ENCODE measurements at places on chromosomes 6 and 20.

DNA sequence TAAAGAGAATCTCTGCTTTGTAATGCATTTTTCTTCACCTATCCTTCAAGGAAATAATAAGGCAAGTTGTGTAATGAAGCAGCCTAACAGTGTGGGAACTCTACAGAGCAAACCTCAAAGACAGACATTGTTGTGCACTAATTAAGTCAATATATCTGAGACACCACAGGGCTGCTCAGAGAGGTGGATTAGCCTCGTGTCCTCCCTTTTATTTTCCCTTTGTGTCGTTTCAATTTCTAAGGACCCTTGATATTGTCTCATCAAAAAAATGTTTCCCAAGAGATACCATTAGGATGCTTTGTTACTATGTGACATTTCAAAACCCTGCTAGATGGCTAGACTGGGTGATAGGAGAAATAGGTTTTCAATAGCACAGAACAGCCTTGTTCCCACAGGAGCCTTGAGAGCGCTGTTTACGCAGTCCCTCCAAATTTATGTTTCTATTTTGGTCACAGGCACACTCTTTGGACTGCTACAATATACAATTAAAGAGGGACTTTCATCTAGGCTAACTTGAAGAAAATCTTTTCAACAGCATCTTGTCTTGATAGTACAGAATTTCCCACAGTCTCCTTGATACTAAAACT is 23.1 kb downstream of the UBE3D start:
- no peak for DNase-seq

- no peak for DNase-seq
These were observed 37.3 kb downstream of the RNF146 start for GRCh38 chr6:127303917-127304316.

- DNase-seq, result no peak
These were observed 17.1 kb downstream of the KIF6 start for GRCh38 chr6:39707962-39708683.

DNA sequence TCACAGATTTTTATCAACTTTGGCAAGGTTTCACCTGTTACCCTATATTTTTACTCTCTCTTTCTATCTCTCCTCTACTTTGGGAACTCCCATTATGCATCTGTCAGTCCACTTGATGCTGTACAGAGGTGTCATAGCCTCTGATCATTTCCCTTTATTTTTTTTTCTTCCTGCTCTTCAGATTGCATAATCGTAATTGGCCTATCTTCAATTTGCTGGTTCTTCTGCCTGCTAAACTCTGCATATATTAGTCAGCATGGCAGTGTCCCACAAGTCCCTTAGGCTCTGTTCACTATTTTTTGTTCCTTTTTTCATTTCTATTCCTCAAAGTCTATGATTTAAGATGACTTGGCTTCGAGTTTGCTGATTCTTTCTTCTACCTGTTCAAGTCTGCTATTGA is 44.7 kb upstream of the MICB start:
- DNase-seq, result no peak

DNA sequence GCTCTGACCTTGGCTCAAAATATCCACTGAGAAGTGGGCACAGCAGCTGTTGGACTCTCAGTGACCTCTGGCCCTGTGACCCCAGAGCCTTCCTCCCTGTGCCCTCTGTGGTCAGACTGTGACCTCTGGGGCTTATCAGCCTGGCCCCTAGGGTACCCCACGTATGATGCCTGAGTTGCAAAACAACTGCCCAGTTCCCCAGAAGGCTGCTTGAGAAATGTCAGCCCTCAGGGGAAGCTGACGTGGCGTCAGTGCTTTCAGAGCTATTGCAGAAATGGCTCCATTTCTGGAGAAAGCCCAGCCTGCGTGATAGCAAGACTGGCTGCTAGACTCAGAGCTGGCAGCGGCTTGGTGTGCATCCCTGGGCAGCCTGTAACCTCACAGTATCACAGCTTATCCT is 31.5 kb upstream of the TGM2 start:
- no peak for DNase-seq

- DNase-seq, result no peak
These were observed 290.3 kb upstream of the STXBP5 start for GRCh38 chr6:146913842-146914488.

DNA sequence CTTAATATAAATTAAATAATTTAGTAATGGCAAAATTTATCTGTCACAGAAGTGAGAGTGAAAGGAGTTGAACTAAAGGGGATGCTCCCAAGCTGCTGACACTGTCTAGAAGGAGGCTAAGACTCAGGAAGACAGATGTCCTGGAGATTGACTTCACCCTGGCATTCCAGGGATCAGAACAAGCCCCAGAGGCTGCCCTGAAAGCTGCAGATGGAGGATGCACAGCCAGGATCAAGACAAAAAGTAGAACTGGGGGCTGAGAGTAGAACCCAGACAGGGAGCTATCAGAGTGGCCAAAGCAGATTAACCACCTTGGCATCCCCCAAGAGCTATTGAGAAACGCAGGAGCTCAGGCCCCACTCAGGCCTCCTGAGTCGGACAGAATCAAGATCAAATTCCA is 189.2 kb upstream of the PLCB4 start:
- no peak for DNase-seq

DNA sequence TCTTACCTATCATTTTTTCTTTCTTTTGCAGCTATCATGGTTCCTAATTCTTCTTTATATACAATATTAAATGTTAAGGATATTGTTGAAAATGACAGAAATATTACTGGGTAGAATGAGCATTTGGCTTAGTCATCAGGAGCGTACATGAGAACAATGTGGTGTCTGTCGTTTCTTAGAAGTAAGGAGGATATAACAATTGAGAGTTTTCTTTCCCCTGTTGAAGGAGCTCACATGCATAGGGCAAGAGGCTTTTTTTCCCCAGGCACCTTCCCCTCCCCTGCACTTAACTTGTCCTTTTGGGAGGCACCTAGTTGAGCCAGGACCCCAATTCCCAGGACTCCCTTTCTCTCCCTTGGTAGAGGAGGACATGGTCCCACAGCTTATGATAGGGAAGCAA is 25.0 kb downstream of the MC3R start:
- DNase-seq, result no peak

DNA sequence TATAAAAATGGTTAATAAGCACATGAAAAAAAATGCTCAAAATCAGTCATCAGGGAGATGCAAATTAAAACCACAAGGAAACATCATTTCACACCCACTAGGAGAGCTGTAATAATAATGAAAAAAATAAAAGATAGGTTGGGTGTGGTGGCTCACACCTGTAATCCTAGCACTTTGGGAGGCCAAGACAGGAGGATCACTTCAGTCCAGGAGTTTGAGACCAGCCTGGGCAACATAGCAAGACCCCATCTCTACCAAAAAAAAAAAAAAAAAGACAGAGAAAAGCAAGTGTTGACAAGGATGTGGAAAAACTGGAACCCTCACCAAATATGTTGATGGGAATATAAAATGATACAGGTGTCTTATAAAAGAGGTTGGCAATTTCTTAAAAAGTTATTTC is 3.0 kb upstream of the MYLK4 start:
- DNase-seq, result no peak

GRCh38 chr6:1858196-1858595 is 248.5 kb downstream of the FOXC1 start:
- DNase-seq, result no peak

DNA sequence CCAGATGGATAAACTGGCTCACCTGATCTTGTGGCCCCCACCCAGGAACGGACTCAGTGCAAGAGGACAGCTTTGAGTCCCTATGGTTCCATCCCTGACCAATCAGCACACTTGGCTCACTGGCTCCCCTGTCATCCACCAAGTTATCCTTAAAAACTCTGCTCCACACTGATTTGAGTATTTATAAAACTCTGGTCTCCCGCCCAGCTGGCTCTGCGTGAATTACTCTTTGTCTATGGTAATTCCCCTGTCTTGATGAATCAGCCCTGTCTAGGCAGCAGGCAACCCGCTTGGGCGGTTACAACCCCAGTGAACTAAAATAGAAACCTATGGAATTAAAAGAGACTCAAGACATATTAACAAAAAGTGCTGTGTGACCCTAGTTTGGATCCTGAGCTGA is 38.1 kb upstream of the CD83 start:
- no peak for DNase-seq

DNA sequence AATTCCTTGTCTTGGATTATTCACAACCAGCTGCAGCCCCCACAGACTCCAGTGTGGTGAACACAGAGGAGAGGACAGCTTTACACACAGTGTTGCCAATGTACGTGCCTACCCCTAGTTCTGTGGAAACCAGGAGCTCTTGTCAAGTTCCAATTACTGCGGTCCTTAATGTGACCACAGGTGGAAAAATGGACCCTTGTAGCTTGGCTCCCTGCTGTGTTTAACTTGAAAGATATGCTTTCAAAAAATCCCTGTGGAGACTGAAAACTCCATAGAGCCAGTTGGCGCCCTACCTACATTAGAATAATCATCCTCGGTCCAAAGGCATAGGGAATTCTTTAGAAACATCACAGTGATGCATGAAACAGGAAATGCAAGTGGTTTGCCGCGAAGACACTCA is 118.3 kb upstream of the SLC22A23 start:
- no peak for DNase-seq

DNA sequence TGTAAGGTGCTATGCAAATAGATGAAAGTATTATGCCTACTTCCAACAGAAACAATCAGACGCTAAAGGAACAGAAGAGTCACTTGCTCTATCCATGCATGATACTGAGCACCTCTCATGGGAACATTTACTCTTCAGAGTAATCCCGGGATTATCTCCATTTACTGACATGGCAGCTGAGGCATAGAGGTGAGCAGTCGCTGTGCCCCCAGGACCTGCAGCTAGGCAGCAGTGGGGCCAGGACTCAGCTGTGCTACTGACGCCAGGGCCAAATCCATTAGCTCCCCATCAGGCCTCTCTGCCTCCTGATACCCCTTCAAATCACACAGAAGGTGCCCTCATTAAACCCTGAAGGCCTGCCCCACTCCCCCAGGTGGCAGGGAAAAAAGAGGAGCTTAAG is 51.9 kb downstream of the TRAM2 start:
- no peak for DNase-seq

DNA sequence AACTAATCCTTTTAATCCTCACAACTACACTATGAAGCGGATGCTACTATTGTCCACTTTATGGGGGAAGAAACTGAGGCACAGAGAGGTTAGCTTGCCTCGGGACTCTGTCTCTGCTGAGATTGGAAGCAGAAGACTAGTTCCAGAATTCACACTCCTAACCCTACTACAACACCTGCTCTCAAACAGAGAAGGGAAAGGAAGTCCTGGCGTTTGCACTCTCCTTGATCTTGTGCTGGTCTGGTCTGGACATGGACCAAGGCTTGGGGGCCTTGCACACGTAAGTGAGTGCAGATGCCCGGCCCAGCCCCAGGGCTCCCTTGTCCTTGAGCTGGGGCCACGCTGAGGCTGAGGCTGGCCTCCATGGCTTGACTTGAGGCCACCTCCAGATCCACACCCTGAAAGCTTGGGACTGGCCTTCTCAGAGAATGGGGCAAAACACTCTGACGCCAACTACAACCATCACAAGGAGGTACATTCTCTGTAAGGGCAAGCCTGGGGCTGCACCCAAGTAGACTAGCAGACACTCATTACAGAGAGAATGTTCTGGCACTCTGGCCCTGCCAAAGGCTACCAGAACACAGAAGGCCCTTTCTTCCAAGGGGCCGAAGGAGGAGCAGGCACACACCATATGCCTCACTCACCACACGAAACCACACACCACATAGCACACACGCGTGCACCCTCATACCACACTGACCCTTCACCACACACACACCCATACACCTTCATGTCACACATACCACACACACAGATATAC is 33.3 kb upstream of the EZR start:
- DNase-seq, result no peak

DNA sequence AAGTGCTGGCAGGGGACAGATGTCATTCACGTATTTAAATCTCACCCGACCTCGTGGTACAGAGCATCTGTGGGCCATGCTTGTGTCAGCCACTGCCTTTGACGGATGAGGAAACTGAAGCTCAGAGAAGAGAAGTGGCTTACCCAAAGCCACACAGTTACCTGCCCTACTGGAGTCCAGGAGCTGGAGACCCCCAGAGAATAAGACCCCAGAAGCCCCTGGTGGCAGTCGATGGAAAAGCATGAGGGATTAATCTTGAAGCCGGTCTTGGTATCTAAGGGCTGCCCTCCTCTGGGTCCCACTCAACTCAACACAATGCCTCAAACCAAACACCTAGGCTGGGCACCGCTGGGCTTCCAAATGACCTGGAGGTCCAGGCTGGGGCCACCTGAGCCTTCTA is 83.1 kb downstream of the GRM4 start:
- no peak for DNase-seq

DNA sequence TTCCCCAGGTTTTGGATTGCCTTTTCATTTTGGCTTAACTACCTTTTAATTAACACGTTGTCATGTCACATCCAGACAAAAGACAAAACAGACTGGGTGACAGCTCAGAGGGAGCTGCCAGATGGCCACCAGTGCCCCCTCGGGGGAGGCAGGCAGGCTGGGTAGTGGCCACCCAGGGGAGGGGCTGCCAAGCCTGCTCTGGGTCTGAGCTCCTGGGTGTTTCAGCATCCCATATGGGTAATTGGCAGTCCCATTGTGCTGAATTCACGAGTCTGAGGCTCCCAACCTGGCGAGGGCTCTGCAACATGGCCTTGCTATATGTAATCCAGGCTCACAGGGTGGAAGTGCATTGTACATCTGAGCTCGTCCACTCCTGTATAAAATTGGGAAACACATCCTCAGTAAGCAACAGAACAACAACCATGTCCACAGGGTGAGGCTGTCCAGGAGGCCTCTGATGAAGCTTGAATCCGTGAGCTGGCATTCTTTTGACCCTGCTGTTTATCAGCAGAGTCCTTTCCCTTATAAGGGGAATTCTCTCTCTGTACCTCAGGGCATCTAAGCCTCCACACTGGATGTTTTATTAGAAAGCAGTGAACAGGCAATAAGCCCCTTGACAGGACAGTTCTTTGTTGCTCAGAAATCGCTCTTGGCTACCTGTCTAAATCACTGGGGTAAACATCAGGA is 111.7 kb upstream of the SLC22A23 start:
- DNase-seq, result no peak

- no peak for DNase-seq
These were observed 17.1 kb downstream of the PRKN start for GRCh38 chr6:162710419-162710818.

GRCh38 chr6:85273046-85273445 is 176.8 kb upstream of the NT5E start:
- no peak for DNase-seq

DNA sequence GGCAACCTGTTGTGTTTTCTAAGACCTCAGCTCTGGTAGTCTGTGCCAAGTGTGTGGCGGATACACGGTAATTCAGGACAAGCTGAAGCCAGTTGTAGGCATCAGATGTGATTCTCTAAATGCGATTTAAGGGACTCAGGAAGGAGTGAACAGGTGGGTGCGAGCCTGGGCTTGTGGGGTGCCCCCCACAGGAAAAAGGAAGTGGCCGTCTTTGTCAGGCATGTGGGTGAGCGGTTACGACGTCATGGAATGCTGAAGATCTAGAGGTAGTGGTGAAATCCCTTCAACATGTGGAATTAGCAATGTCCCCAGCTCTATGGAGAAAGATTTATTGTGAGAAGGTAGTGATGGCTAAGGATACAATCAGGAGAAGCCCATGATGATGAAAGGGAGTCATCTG is 95.1 kb upstream of the EXOC2 start:
- DNase-seq, result no peak

GRCh38 chr6:36666826-36667591 is 11.5 kb upstream of the CDKN1A start:
- no peak for DNase-seq

GRCh38 chr6:67666177-67666964 is 968.7 kb upstream of the ADGRB3 start:
- DNase-seq, result no peak

- no peak for DNase-seq
These were observed 270.0 kb upstream of the CDYL start for GRCh38 chr6:4506223-4506622.

All from stimulated activated effector memory CD8-positive, alpha-beta T cell treated with anti-CD3 and anti-CD28 coated beads, Interleukin-12 subunit alpha, Interleukin-12 subunit beta, amount 100 ng/mL, for 72 hours (primary cell).